ENCODE measurements at places on chromosomes 7 and 10.

DNA sequence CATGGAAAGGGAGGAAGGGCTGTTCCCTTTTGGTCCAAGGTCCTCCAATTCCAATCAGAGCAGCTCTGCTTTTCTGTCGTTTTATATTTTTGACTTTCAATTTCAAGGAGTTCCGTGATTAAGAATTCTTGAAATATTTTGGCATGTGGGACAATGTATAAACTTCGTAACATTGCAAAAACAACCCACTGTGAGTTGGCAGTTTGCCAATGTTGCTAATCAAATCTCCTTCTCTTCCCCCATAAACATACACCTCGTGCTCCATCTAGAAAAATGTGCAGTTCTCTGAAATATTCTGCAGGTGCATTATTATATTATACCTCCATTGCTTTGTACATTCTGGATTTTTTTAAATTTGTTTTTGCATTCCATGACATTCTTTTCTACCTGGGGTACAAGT, 49.8 kb downstream of the POU6F2 start:
- H3K4me3 ChIP-seq, result no peak overlapping the region
- H3K27me3 ChIP-seq, result peaks cover 2% of the 10 kb centered on the region
- no peaks in the 10 kb centered on the region for H3K4me1 ChIP-seq
- H3K27ac ChIP-seq, result no peak overlapping the region
- no peak for DNase-seq

GRCh38 chr10:2933924-2934323, 133.4 kb upstream of the PFKP start:
- no peaks in the 10 kb centered on the region for H3K4me1 ChIP-seq
- H3K36me3 ChIP-seq, result no peaks in the 10 kb centered on the region
- DNase-seq, result no peak
- no peak overlapping the region for H3K27ac ChIP-seq
- H3K4me3 ChIP-seq, result no peak overlapping the region

GRCh38 chr10:84329196-84329611, 815 bp downstream of the CCSER2 start:
- peaks cover 17% of the 10 kb centered on the region for H3K36me3 ChIP-seq
- no peaks in the 10 kb centered on the region for H3K27me3 ChIP-seq
- peak; percentile 66 for DNase-seq
- H3K27ac ChIP-seq, result peak overlapping the region; percentile 96
- peak overlapping the region; percentile 84 for H3K4me3 ChIP-seq

GRCh38 chr7:70457883-70458680, 673.9 kb upstream of the GALNT17 start:
- peaks cover 27% of the 10 kb centered on the region for H3K4me1 ChIP-seq
- no peak overlapping the region for H3K4me3 ChIP-seq
- no peaks in the 10 kb centered on the region for H3K27me3 ChIP-seq
- no peaks in the 10 kb centered on the region for H3K36me3 ChIP-seq
- no peak for DNase-seq
- H3K27ac ChIP-seq, result no peak overlapping the region

DNA sequence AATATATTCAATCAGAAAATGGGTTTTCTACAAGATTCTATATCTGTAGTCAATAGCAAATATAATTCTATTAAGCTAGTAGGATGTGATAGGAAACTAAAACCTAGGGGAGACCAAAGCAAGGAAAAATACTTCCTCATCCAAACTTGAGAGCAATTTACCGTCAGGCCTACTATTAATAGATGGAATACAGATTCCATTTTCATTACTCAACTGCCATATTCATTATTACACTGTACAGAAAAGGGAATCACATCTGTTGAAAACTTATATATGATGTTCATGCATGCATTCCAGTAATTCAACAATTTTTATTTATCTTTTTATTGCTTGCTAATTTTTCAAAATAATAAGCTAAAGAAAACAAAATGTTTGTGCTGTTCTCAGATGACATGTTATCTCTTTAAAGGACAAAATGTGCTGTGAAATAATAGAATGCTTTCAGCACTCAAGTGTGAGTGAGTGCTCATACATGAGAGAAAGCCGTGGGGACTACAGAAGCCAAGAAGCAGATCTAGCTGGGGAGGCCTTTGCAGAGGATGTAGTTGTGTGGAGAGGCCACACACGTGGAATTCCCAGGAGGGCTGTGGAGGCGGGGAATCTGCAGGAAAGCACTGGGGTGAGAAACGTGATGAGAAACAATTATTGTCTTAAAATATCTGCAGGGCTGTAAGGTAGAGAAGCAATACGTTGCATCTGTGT, 110.0 kb downstream of the EGFR start:
- no peak overlapping the region for H3K4me3 ChIP-seq
- H3K36me3 ChIP-seq, result no peaks in the 10 kb centered on the region
- H3K4me1 ChIP-seq, result peaks cover 30% of the 10 kb centered on the region
- H3K27me3 ChIP-seq, result peaks cover 48% of the 10 kb centered on the region
- H3K27ac ChIP-seq, result no peak overlapping the region

GRCh38 chr7:2450198-2451107, 25.7 kb downstream of the GRIFIN start:
- no peaks in the 10 kb centered on the region for H3K36me3 ChIP-seq
- H3K27ac ChIP-seq, result no peak overlapping the region
- no peak for DNase-seq
- no peaks in the 10 kb centered on the region for H3K27me3 ChIP-seq

- no peaks in the 10 kb centered on the region for H3K27me3 ChIP-seq
- H3K36me3 ChIP-seq, result no peaks in the 10 kb centered on the region
- no peak overlapping the region for H3K4me3 ChIP-seq
- H3K4me1 ChIP-seq, result peaks cover 14% of the 10 kb centered on the region
Observed at GRCh38 chr7:77531038-77531437, 6.1 kb upstream of the PTPN12 start.

DNA sequence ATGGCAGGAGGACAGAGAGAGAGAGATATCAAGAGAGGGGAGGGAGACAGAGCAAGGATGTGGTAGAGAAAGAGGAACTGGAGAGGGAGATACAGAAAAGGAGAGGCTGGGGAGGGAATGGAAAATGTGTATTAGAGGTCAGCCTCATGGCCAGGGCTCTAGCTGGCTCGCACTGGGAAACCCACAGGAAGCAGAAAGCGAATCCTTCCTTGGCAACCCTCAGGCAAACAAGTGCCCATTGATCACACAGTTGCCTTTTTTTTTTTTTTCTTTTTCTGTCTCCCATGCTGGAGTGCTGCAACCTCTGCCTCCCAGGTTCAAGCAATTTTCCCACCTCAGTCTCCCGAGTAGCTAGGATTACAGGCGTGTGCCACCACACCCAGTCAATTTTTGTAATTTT, 391.2 kb downstream of the TYW1 start:
- H3K4me1 ChIP-seq, result no peaks in the 10 kb centered on the region
- H3K27ac ChIP-seq, result no peak overlapping the region
- no peak for DNase-seq
- no peaks in the 10 kb centered on the region for H3K36me3 ChIP-seq
- H3K27me3 ChIP-seq, result peaks cover 3% of the 10 kb centered on the region
- H3K4me3 ChIP-seq, result no peak overlapping the region

DNA sequence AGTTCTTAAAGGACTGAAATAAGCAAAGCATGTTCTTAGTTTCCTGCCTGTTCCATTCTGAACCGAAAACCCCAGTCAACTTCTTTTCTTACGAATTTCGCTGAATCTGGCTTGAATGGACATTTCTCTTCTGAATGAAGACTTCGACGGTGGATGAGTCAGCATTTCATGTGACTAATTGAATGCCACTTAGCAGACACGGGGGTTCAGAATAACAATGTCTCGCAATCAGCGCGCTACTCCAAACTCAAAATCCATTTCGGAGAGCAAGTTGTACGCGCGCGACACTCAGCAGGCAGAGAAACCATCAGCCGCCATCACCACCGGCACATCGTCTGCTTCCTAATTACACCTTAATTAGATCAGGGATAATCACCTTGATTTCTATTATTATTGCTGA, 239.0 kb upstream of the KLF6 start:
- H3K27ac ChIP-seq, result no peak overlapping the region
- no peak overlapping the region for H3K4me3 ChIP-seq

GRCh38 chr7:22445140-22445743, 54.7 kb downstream of the STEAP1B start:
- DNase-seq, result no peak
- no peak overlapping the region for H3K4me3 ChIP-seq

DNA sequence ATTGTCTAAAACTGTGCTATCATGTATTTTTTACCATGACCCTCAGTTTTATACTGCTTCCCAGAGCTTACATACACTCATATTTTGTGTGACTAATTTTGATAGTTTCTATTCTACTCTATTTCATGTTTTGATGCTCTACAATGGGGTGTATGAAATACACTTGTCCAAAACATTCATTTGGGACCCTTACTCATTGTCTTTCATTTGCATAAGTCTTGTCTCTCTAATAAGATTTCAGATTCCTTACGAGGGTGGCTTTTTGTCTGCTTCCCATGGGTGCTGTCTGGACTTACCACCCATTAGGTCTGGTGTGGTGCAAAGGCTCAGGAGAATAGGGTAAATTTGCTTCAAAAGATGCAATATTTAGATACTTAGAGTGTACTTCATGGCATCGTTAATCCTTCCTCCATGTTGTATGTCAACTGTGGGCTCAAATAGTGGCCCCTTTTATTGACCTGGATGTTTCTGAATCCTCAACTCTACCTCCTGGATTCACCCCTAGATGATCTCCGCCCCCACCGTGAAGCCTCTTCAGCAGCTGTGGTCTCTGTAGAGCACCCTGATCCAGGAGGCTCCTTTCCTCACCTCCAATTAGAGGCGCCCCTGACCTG, 3.6 kb upstream of the GIMAP5 start:
- peak overlapping the region; percentile 56 for H3K4me3 ChIP-seq
- no peaks in the 10 kb centered on the region for H3K27me3 ChIP-seq
- peak overlapping the region; percentile 97 for H3K27ac ChIP-seq
- H3K4me1 ChIP-seq, result peaks cover 77% of the 10 kb centered on the region
- no peak for DNase-seq

GRCh38 chr10:91909117-91909677, at the start of gene FGFBP3:
Gene FGFBP3 (minus strand): TSS chr10:91909486. CDS start chr10:91908969, 517 bp downstream.
- H3K4me3 ChIP-seq, result peak within 1 kb of the TSS; percentile 89
- peak; percentile 50 for DNase-seq
- H3K4me1 ChIP-seq, result peaks cover 31% of the 10 kb centered on the region
- H3K36me3 ChIP-seq, result peaks cover 22% of the 10 kb centered on the region
- peak within 1 kb of the TSS; percentile 93 for H3K27ac ChIP-seq

- no peak overlapping the region for H3K4me3 ChIP-seq
- H3K27ac ChIP-seq, result no peak overlapping the region
- H3K27me3 ChIP-seq, result no peaks in the 10 kb centered on the region
- H3K36me3 ChIP-seq, result no peaks in the 10 kb centered on the region
Observed at GRCh38 chr10:77889277-77889903, 37.2 kb downstream of the DLG5 start.

GRCh38 chr10:131657985-131658330, 242.8 kb upstream of the PPP2R2D start:
- H3K27me3 ChIP-seq, result peaks cover 6% of the 10 kb centered on the region
- no peak overlapping the region for H3K27ac ChIP-seq
- no peak for DNase-seq
- no peaks in the 10 kb centered on the region for H3K36me3 ChIP-seq
- H3K4me1 ChIP-seq, result no peaks in the 10 kb centered on the region

- H3K27ac ChIP-seq, result no peak overlapping the region
- no peaks in the 10 kb centered on the region for H3K27me3 ChIP-seq
- no peak overlapping the region for H3K4me3 ChIP-seq
- no peaks in the 10 kb centered on the region for H3K36me3 ChIP-seq
- no peaks in the 10 kb centered on the region for H3K4me1 ChIP-seq
- no peak for DNase-seq
Observed at GRCh38 chr7:95716357-95717122, 55.8 kb upstream of the DYNC1I1 start.

GRCh38 chr10:3852147-3852904, 67.3 kb upstream of the KLF6 start:
- H3K4me3 ChIP-seq, result peak overlapping the region; percentile 39
- H3K4me1 ChIP-seq, result peaks cover 60% of the 10 kb centered on the region
- DNase-seq, result peak; percentile 66
- no peaks in the 10 kb centered on the region for H3K36me3 ChIP-seq
- H3K27ac ChIP-seq, result peak overlapping the region; percentile 95
- H3K27me3 ChIP-seq, result no peaks in the 10 kb centered on the region
